ENCODE measurements at places on chromosomes 5 and 9.

GRCh38 chr5:181261320-181262049 lies 542 bp upstream of the TRIM52 start:
- DNase-seq: peak; percentile 75

GRCh38 chr9:77523891-77524290 lies 124.2 kb downstream of the GNA14 start:
- no peak for DNase-seq

DNA sequence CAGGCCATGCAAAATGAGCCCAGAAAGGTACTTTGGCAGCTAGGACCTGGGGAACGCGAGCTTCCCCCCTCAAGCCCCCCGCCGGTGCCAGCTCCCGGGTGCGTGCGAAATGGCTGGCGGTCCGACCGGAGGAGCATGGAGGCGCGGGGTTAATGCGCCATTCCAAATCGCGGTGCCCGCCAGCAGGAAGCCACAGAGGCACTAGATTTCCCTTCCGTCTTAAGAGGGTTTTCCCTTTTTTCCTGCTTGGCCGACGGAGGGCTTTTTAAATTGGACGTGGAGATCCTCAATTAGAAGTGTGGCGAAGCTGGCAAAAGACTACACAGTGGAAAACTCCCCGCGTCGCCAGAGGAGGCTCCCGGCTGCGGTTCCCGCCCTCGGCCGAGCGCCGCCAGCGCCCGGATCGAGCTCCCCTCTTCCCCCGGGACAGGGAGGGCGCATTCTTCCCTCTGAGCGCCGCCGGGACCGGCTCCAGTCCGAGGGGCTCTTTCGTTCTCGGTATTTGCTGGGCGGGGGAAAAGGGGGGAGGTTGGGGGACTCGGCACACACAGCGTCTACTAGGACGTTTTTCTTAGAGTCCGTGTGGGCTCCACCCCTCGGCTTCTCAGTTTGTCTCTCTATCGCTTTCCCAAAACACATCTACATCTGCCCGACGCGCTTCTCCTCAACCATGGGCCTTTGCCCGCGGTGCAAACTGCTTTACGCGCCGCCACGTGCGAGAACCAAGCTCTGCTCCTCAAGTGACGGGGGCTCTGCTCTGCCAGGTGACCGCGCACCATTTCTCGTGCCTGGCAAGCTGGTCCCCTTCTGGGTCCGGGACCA lies 3.0 kb downstream of the GDNF start:
- no peak for DNase-seq

DNA sequence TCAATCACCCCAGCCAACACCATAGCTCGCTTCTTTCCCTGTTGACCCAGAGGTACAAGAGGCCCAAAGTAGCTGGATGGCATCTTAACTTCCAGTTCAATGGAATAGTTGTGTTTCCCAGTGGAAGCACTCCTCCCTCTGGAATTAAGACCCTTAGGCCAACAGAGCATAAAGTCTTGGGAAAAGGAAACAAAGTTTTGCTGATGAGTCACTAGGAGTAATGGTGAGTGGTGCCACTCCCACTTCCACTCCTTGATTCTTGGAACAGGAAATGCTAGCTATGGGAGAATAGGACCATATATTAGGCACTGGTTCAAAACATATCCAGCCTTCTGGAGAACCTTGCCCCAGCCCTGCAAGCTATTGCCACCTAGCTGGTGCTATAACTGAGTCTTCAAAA lies 44.7 kb upstream of the LMX1B start:
- DNase-seq: no peak

DNA sequence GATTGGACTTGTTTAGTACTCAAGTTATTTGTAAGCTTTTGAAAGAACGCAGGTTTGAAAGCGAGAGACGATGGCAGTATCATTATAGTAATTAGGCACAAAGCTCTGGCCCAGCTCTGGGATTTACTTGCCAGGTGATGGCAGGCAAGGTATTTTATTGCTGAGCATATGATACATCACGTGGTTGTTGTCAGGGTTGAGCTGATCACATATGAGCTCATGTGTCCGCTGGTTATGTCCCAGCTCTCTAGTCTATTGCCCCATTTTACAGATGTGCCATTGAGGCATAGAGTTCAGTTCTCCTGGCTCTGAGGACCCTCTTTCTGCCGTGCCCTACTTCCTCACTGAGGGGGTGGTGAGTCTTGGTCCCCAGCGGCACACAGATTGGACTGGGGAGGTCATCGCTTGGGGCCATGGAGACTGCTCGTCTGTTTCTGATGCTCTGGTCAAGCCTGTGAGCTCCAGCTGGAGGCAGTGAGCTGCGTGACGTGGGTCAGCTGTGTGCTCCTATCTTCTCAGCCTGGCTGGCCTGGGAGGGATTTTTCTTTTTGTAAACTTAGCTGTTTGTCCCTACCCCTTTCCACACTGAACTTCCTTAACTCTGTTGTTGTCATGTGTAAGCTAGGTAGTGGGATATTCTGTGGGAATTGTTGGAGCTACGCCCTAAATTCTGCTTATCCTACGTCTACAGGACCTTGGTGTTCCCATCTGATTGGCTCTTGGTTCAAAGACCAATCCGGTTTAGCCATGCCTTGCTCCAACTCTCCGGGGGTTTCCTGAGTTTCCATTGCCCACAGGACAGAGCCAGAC lies 2.2 kb downstream of the NXNL2 start:
- no peak for DNase-seq

- no peak for DNase-seq
Measured at GRCh38 chr5:76305269-76305668, 97.8 kb upstream of the IQGAP2 start.

- no peak for DNase-seq
Measured at GRCh38 chr5:145855763-145856267, 17.0 kb downstream of the GRXCR2 start.

- DNase-seq: no peak
Measured at GRCh38 chr5:62284946-62285891, 20.8 kb upstream of the KIF2A start.

DNA sequence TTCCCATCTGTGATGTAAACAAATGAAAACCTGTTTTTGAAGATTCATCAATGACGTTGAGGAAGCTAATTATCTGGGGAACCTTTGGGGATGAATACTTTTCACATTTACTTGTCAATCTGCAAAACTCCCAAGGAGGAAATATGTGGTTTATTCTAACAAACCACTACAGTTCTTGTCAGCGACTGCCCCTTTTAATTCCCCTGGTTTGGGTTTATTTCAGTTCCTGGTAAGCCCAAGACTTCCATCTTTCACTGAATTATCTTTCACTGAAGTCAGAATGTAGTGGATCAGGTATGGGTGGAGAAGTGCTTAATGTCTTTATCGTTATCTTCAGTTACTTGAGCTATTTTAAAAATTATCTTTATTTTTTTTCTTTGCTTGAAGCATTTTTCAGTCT lies 40.2 kb downstream of the TLR4 start:
- DNase-seq: no peak

- DNase-seq: no peak
Measured at GRCh38 chr9:37924538-37924937, 20.6 kb upstream of the SLC25A51 start.

GRCh38 chr9:136010176-136010575 lies 49.0 kb upstream of the UBAC1 start:
- DNase-seq: no peak

GRCh38 chr9:19441730-19442129 lies 32.9 kb downstream of the ACER2 start:
- DNase-seq: no peak

DNA sequence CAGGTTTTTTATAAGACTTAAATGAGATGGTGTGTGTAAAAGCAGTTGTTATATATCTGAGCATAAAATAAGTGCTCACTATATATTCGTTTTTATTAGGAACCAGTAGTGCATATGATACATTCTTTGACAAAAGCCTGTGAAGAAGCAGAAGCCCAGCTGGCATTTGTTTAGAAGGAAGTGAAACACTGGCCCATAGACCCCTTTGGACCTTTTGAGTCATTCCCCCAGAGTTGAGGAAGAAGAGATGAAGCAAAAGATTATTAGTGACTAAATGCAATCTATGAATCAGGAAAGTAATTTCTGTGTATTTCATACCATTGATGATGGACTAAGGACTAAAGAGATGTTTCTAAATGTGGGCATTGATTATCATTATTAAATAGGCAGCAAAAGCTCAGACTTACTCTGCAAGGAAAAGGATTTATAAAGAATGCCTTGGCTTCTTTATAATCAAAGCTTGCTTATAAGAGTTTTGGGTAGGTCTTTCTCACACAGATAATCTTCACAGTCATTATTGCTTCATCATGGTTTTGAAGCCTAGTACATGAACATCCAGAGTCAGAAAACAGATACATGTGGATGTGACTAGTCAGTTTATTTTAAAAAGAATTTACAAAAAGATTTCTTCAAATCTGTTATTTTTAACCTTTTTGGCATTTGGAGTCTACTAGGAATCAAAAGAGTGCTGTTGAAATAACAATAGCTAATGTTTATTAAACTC lies 16.9 kb upstream of the FER start:
- DNase-seq: peak; percentile 20

- no peak for DNase-seq
Measured at GRCh38 chr9:27365707-27366376, 68.9 kb upstream of the EQTN start.

DNA sequence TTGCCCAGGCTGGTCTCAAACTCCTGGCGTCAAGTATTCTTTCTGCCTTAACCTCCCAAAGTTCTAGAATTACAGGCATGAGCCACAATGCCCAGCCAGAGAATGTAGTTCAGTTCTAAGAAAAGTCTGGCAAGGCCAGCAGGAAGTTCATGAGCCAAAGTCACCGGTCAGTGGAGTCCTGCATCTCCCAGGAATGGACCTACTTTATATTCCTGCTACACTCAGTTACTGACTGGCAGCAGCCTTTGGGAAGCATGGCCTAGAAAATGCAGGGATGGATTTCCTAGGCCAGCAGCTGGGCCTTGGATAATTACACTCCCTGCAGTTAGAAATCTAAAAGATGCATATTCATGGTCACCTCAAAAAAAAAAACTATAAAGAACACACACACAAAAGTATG lies 135.7 kb downstream of the CAAP1 start:
- peak; percentile 43 for DNase-seq

DNA sequence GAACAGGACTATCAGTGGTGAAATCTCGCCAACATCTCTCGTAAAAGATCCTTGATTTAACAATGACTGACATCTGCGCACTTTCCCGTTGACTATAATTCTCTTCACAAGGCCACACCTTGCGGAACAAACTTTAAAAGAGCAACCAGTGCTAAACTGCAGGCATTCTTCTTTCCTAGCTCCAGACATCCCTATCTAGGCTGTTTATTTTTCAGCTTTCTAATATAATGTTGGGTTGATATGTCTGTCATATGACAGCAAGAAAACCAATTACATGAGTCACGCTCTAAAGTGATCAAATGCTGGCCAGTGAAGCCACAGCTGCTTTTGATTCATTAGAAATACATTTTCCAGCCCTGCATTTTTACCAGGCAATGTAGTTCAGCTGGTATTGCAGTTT lies 162.5 kb downstream of the ELAVL2 start:
- no peak for DNase-seq

DNA sequence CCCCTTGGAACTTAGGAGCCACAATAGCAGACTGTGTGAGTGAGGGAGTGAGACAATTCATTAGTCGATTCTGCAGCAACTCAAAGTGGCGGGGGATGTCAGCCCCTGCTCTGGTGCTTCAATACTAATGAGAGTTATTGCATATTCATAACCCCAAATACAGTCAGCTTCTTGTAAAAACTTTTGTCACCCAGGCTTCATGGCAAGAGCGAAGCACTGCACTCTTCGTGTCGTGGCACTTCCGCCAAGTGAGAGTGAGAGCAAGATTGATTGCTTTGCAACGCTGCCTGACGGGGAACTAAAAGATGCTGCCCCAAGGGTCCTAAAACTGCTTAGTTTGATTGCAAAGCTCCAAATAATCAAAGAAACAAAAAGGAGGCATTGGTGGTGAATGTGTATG lies 150.9 kb downstream of the NR2F1-AS1 start:
- peak; percentile 7 for DNase-seq

DNA sequence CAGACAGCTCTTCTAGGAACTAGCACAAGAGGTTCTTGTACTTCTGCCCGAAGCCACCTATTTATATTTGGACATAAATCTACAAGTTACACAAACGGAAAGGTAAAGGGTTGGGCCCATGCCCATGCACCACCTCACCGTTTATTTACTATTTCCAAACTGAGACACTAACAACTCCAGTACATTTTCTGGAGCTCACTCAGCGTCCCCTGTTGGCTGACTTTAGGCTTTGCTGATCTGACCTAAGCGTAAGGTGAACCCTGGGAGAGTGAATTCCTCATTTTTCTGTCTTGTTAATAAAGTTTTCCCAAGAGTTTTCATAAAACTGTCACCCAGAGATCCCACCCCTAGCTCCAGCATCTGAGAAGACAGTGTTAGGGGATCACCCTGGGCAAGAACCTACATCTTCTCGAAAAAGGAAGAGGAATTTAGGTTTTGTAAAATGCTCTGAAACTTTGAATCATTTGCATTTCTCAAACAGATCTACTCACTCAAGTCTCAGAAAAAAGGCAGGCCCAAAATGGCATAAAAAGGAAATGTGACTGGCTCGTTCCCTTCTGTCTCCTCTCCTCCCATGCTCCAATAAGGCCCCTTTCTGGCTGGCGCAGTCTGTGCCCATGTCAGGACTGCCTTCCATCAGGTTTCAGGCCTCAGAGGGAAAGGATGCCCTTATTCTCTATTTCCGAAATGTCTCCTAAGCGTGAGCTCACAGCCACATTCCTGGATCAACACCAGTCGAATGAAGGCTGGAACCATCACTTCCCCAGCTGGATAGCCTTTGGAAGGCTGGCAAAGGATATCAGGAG lies 201.3 kb downstream of the FANCC start:
- DNase-seq: no peak

DNA sequence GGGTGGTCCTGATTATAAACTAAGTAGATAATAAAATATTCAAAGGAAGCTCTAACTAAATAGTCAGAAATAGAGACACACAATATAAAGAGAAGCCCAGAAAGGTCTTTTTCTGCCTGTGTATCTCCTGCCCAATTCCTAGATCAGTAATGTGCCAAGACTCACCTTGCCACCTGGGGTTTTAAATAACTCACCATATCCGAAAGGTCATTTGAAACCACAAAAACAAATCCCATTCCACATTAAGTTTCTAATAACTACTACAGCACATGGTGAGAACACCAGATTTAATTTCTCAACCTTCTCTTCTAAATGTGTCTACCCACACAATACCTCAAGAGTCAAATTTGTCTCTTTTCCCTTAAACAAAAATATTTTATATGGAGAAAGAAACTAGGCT lies 75.2 kb downstream of the ZNF608 start:
- DNase-seq: no peak

DNA sequence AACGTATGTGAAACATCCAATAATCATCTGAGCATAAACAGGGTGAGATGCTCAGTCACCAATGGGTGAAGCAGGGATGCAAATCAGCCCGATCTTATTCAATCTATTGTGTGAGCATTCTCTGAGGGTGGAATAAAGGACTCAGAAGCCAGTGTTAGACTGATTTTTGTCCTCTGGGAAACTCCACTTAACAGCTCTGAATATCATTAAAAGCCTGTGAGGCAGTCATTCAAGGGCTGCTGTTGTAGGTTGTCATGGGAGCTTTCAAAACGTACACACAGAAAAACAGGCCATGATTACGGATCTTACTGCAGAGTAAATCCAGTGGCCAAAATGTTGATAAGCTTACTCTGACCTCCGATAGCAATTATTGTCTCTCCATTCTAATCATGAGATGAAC lies 266.5 kb upstream of the EFNA5 start:
- DNase-seq: no peak
